ENCODE measurements at places on chromosomes 3 and 15. TPM values are rescaled to one million over a fixed set of nuclear protein-coding genes. Genes with fewer than 3 reads are reported as not detected.

Gene CSPG4
- 17.1 TPM for total RNA-seq

Gene DUSP7
- total RNA-seq = 14.2 TPM

Gene C3orf85
- not detected for total RNA-seq

Gene GCNT3
- not detected for total RNA-seq

Gene ARIH2
- total RNA-seq = 85.2 TPM

Gene CDHR4
- not detected for total RNA-seq

Gene RTP3
- not detected for total RNA-seq

Gene IGDCC3
- 0.08 TPM for total RNA-seq

Gene VIPR1
- 1.2 TPM for total RNA-seq
